MG63 (cell line): ENCODE measurements at places on chromosomes 5 and 9.

DNA sequence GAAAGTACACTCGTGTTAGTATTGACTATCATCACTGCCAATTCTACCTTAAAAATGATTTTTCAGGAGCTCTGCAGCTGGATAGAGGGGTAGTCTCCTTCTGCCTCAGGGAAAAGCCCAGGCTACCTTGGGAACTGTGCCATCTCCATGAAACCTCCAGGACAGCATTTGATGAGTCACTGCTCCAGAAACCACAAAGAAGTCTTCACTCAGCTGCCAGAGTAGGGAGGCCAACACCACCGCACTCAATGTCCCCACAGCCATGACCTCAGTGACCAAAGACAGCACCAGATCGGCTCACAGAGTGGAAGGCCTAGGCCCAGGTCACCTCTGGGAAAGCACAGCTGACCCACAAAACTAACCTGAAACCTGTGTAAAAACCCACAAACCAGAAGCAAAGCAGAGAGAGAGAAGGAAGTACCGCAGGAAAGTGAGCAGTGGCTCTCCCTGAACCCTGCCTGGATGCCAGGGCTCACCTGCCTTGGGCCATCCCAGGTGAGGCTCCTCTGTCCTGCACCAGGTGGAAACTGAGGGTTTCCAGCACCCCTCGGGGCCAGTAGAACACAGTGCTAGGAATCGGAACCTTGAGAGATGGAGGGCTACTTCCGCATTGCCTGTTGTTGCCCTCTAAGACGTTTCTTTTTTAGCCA, 30.0 kb downstream of the S1PR3 start:
- peak; percentile 75 for DNase-seq

DNA sequence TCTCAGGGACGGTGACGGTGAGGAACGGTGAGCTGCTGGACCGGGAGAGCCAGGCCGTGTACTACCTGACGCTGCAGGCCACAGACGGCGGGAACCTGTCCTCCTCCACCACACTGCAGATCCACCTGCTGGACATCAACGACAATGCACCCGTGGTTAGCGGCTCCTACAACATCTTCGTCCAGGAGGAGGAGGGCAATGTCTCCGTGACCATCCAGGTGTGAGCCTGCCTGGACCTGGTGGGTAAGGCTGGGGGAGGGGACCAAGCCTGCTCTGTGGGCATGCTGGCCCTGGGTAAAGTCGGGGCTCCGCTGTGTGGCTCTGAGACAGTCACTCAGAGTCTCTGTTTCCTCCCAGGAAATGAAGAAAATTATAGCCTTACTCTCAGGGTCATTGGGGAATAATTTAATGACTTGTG, 29.3 kb downstream of the CDHR2 start:
- peak; percentile 33 for DNase-seq

DNA sequence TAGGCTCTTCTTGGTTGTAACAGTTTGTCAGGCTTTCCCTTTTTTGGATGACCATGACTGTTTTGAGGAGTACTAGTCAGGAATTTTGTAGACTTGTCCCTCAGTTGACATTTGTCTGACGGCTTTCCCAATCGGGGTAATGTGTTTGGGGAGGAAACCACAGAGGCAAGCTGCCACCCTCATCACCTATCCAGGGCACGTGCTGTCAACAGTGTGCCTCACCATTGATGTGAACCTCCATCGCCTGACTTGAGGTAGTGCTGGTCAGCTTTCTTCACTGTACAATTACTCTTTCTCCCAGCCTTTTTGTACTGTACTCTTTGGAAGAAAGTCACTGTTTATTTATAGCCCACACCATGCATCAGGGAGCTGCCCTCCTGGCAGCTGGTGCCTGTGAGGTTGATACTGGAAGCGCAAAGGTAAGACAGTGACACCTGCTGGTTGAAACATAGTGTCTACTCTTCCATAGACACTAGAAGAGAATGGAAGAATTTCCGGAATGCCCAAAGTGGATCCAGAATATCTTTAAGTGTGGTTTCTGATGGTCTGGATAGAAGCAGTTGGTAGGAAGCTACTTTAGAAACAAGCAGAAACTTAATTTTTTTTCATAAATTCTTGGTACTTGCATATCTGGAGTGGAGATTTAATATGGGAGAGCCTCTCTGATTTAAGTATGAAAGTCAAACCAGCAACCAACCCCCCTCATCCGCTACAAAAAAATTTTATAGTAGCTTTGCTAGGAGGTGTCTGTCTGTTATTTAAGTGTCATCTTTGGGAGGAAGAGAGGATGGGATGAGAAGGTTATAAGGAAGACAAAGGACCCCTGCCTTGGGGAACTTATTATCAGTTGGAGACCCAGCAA, 69.3 kb downstream of the SNX30 start:
- DNase-seq, result peak; percentile 51

DNA sequence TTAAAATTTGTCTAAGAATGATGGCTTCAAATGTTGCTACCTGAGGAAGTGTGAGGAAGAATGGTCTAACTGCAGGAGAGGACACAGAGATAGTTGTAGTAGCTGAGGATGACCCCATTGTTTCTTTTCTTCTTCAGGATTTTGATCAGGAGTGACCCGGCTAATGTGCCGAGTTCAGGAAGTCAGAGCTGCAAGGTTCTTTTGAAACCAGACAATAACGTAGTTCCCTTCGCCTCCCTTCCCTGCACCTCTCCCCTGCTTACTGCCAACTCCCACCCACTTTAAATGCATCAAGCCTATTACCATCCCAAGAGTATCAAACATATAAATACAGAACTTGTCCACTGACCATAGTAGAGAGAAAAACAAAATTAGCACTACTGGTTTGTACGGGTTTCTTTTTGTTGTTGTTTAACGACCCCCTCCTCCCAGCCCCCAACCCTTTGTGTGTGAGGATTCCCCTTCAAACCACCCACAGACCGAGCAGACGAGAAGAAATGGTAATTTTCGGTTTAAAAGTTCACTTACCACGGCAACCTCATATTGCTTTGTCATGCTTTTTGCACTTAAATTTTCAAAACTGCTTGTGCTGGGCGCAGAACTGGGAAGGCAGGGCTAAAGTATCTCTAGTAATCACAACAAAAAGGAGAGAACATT, 23.5 kb upstream of the ELAVL2 start:
- DNase-seq, result no peak

DNA sequence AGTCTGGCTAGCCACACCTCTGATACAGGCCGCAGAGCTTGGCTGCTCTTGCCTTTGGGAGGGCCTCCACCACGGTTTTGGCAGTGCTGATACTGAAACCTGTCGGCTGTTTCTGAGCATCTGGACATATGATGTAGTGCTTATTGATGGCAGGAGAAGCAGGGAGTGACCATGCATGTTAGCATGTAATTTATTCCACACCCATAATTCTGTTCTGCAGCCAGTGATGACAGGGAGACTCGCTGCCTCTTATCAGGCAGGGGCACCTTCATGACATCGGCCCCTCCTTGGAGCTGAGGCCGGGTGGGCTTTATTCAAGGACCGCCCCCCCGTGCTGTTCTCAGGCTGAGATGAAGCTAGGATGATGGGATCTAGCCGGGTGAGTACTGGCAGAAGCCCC, 49.0 kb downstream of the OLFM1 start:
- peak; percentile 71 for DNase-seq

DNA sequence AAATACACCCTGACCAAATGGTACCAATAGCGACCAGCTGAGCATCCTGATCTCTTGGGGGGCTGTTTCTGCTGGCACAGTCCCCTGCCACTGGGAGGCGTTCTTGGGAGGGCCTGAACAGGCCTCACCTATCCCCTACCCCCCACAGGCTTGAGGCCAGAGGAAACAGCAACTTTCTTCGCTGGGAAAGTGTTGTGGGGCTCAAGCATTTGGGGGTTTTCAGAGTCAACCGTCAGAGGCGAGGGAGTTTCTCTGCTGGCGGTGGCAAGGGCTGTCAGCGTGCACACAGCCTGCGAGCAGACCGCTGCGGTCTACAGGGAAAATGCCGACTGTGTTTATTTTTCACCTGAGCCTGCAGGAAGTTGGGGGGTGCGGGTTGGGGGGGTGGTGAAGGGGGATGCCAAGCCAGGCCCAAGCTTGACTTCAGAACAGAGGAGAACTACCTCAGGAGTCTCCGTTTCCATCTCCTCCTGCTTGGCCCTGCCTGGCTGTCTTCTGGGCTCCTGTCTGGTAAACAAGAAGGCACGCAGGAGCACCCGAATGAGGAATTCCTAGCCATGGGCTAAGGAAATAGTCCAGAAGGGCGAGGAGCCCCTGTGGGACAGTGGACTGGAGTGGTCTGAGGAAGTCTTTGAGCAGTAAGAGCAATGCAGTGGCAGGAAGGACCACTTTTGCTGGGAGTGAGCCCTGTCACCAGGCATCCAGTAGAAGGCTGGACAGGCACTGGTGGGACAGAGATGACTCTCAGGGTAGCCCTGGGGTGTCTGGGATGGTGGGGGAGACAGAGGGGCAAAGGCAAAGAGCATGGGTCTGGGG, 18.1 kb downstream of the TCF7 start:
- no peak for DNase-seq

DNA sequence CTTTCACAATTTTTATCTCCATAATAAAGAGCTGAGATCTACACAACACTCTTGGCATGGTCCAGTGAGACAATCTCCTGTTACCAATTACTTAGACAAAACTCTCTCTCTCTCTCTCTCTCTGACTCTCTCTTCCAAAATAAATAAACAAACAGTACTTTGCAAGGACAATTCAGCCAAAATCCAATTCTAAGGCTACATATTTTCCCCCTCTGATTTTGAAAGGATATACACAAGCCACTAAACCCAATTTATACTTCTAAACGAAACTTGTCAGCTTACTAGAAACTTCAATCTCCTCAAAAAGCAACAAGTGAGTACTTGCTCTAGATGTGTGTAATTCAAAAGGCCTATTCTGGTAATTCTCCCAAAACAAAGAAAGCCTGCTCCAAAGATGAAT, 26.3 kb upstream of the TNPO1 start:
- DNase-seq, result peak; percentile 9

GRCh38 chr5:1246711-1247431, 21.7 kb downstream of the SLC6A18 start:
- peak; percentile 65 for DNase-seq

- no peak for DNase-seq
Observed at GRCh38 chr9:98256756-98257155, 1.3 kb upstream of the TBC1D2 start.

GRCh38 chr5:61332851-61333320, 828 bp downstream of the ZSWIM6 start:
- peak; percentile 83 for DNase-seq

DNA sequence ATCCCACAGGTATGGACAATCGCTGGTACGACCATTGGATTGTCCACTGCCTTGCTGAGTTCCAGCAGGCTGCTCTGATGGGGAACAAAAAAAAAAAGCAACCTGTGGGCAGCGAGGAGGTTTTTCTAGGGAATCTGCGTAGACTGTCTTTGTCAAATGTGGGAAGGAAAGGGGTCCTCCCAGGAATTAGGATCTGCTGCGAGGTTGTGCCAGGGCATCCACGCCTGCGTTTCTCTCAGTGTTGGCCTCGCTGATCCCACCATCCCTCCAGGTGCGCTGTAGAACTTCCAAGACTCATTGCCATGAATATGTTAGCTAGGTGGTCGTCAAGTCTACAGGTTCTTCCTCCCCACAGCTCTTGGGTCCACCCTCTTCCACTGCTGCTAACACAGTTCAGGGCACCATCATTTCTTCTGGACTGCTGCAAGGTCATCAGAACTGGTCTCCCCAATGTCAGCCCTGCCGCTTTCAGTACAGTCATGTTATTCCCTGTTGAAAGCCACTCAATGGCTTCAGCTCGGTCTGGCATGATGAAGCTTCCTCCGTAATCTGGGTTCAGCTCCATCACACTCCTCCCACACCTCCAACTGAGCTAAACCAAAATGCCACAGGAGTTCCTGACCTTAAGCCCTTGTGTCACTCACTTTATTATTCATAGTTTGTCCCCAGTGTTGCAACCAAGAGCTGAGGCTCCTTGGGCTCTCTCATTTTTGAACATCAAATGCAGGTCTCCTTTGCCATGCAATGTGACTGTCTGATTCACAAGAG, 79.5 kb upstream of the DMRT1 start:
- DNase-seq, result no peak

DNA sequence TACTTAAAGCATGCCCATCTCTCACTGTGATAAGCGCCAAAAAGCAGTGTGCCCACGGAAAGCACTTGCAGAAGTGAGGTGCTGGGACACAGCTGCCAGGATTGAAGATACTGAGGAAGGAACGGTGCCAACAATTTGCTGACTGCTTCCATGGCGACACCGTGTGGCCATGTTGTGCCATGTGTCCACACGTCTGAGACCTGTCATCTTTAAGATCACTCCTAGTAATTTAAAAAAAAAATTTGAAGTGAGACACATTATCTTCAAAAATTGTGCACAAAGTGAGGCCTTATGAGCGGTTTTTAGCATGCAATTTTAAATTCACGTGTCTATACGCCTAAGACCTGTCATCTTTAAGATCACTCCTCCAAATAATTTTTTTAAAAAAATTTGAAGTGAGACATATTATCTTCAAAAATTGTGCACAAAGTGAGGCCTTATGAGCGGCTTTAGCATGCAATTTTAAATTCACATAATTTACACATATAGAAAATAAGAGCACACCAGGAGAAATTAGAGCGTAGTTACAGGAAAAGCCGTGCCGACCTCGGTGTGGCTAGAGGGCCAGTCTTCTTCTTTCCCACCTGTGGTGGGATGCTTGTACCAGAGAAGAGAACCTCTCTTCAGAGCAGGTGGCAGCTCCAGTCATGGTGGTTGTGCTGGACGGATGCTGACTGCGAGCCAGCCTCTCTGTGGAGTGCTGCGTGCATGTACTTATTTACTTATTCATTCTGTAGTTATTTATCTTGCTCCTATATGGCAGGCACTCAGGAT, 21.4 kb upstream of the FLT4 start:
- DNase-seq, result peak; percentile 40

- DNase-seq, result no peak
Observed at GRCh38 chr9:636931-637591, 204.4 kb upstream of the DMRT1 start.

DNA sequence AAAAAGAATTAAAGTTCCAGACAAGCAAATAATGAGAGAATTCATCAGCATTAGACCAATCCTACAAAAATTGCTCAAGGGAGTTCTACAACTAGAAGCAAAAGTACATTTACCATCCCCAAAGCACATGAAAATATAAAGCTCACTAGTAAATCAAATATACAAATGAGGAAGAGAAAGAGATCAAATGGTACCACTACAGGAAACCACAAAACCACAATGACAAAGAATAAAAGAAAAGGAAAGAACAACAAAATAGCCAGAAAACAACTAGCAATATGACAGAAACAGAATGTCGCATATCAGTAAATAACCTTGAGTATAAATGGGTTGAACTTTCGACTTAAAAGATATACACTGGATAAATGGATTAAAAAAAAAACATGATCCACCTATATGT, 739.0 kb downstream of the DTWD2 start:
- DNase-seq, result no peak
